Activated CD4-positive, alpha-beta memory T cell treated with anti-CD3 and anti-CD28 coated beads, Interleukin-2, amount 10 ng/mL, durations not matched to agents 7 days and 5 days (primary cell): ENCODE measurements at places on chromosomes 3 and 15. TPM values are rescaled to one million over a fixed set of nuclear protein-coding genes. Genes with fewer than 3 reads are reported as not detected.

Gene MYO5C
- total RNA-seq, result 1.3 TPM

Gene SIDT1
- total RNA-seq, result 23.9 TPM

Gene CDHR4
- not detected for total RNA-seq

Gene PDZRN3
- not detected for total RNA-seq

Gene SCAMP5
- 0.60 TPM for total RNA-seq

Gene CEP70
- 9.0 TPM for total RNA-seq

Gene EPHB1
- 0.80 TPM for total RNA-seq

Gene GABRA5
- not detected for total RNA-seq

DNA sequence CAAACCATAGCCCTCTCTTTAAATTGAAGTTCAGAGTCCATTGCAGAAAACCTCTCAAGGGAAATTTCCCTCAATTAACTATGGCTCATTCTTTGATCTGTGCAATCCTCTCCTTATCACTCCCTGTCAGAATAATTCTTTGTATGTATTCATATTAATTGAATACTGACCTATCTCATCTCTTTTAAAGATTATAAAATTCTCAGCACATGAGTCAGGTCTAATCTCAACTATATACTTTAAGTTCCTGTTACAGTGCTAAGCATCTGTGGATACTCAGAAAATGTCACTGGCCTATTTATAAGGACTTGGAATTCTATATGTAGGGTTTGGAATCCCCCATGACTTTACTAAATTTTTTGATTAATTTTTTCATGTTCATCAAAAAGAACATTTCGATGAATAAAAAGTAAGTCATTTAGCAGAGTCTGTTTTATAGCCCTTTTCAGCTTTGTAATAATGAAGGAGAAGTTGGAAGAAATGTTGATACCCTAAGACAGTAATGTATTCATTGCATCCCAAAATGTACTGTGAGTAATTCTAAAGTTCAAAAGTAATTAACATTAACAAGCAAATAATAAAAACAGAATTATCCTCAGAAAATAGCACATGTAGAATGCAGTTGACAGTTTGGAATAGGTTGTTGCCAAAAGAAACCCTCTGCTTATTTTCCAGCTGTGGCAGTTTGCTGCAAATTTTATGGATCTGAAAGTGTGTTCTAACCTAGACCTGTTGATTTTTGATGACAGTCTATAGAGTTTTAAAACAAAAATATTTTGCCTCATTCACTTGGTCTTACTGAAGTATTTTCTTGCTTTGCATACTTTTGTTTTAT lies 503.4 kb upstream of the CBLB start:
- no peaks in the 10 kb centered on the region for H3K36me3 ChIP-seq
- no peak overlapping the region for H3K27ac ChIP-seq
- no peaks in the 10 kb centered on the region for H3K27me3 ChIP-seq
- H3K4me3 ChIP-seq, result no peak overlapping the region
- H3K4me1 ChIP-seq, result no peaks in the 10 kb centered on the region

DNA sequence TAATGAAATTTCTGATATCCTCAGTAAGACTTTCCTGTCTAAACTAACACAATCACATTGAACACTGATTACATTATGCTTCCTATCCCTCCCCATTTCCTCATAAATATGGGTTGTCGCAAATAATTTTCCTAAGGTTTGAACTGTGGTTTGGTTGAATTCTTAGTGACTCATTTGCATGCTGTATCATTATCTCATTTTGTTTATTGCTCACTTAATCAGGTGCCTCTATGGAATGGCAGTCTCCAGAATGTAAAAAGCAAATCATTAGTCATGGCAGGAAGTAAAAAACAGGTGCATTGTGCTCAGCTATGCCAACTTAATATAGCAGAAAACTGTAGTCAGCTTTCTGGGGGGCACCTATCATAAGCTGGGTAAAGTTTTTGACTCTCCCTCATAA lies 216.0 kb upstream of the ZBTB20 start:
- H3K27me3 ChIP-seq, result no peaks in the 10 kb centered on the region
- H3K36me3 ChIP-seq, result no peaks in the 10 kb centered on the region
- H3K27ac ChIP-seq, result no peak overlapping the region
- DNase-seq, result no peak
- H3K4me3 ChIP-seq, result no peak overlapping the region

DNA sequence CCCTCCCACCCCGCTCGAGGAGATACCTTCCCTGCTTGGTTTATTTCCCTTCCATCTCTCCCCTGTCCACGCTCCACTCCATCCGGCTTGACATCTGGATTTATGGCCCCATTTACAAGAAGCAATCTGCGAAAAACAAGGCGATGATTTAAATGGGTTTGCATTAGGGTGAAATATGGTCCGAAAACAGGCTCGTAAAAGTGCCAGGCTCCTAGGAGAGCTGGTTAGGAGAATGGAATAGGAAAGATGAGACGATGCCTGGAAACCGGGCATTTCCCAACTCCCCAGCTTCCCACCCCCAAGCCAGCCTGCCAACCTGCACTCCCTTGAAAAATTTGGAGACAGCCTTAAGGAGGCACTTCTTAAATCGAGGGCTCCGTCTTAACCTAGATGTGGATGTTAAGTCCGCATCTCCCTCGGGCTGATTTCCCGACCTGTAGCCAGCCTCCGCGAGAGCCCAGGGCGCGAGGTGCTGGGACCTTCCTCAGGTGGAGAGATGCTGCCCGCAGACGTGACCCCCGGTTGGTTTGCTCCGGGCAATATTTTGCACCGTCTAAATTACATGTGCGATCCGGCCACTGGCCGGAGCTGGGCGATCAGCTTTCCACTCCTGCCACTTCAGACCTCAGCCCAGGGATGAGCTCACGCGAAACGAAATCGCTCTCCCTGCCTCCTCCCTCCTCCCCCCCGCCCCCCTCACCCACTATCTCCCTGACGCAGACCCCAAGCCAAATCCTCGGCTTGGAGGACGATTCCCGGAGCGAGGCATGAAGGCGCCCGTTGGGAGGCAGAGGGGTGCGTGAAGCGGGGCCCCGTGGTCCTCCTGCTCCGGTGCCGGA lies 1.3 kb downstream of the GRM7 start:
- no peak overlapping the region for H3K27ac ChIP-seq
- DNase-seq, result no peak
- H3K4me1 ChIP-seq, result no peaks in the 10 kb centered on the region
- H3K36me3 ChIP-seq, result no peaks in the 10 kb centered on the region

GRCh38 chr3:186223476-186223875 lies 114.6 kb upstream of the ETV5 start:
- H3K27ac ChIP-seq, result no peak overlapping the region
- DNase-seq, result no peak
- H3K4me1 ChIP-seq, result peaks cover under 1% of the 10 kb centered on the region

DNA sequence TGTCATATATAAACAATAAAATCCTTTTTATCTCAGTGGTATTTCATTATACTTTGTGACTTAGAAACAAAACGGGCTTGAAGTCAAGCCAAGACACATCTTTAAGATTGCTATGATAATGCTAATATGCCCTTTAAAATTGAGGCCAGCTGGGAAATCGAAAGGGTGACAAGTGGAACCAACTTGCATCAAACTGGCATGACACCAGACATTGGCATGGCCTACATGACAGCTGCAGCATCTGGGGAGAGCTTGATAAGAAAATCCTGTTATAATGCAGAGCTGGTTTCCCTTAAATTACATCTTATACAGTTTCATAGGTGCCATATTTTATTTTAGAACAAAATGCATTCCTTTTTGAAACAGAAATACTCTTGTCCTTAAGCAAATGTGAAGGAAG lies 325.2 kb downstream of the ZBBX start:
- H3K4me1 ChIP-seq, result no peaks in the 10 kb centered on the region
- H3K27me3 ChIP-seq, result no peaks in the 10 kb centered on the region
- H3K4me3 ChIP-seq, result no peak overlapping the region
- no peaks in the 10 kb centered on the region for H3K36me3 ChIP-seq
- DNase-seq, result no peak
- no peak overlapping the region for H3K27ac ChIP-seq

- H3K4me3 ChIP-seq, result no peak overlapping the region
- H3K36me3 ChIP-seq, result no peaks in the 10 kb centered on the region
- no peak overlapping the region for H3K27ac ChIP-seq
- DNase-seq, result no peak
- no peaks in the 10 kb centered on the region for H3K27me3 ChIP-seq
- H3K4me1 ChIP-seq, result no peaks in the 10 kb centered on the region
Observed at GRCh38 chr3:116188231-116188785, 257.0 kb downstream of the LSAMP start.

GRCh38 chr3:53733446-53733845 lies 112.8 kb downstream of the CHDH start:
- H3K36me3 ChIP-seq, result no peaks in the 10 kb centered on the region
- no peak overlapping the region for H3K27ac ChIP-seq
- DNase-seq, result no peak
- peaks cover 36% of the 10 kb centered on the region for H3K4me1 ChIP-seq
- H3K4me3 ChIP-seq, result no peak overlapping the region
- peaks cover 22% of the 10 kb centered on the region for H3K27me3 ChIP-seq
